ENCODE measurements at places on chromosomes 4 and X.

DNA sequence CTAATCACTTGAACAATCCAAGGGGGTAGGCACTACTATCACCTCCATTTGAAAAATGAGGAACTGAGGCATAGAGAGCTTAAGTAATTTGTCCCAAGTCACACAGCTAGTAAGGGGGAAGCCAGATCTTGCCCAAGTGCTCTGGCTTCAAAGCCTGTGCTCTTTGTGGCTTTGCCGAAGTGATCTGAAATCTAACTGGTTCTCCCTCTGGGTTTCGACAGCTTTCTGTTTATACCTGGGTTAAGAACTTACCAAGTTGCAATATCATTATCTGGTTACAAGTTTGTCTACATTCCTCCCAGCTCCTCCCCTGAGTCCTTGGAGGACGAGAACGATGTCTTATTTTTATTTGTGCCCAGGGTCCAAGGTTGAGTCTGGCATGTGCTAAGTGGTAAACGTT is 125.3 kb upstream of the RAI2 start:
- DNase-seq: no peak

- DNase-seq: no peak
Observed at GRCh38 chrX:28058901-28059300, 77.7 kb upstream of the DCAF8L1 start.

DNA sequence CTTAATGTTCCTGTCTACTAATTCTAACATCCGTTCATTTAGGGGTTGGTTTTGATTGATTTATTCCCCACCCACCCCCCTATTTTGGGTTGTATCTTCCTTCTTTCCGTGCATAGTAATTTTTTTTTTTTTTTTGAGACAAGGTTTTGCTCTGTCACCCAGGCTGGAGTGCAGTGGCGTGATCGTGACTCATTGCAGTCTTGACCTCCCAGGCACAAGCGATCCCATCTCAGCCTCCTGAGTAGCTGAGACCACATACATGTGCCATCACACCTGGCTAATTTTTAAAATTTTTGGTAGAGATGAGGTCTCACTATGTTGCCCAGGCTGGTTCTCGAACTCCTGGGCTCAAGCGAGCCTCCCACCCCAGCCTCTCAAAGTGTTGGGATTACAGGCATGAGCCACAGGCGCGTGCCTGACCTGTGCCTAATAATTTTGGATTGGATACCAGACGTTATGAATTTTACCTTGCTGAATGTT is 79.9 kb downstream of the ZFX start:
- no peak for DNase-seq

DNA sequence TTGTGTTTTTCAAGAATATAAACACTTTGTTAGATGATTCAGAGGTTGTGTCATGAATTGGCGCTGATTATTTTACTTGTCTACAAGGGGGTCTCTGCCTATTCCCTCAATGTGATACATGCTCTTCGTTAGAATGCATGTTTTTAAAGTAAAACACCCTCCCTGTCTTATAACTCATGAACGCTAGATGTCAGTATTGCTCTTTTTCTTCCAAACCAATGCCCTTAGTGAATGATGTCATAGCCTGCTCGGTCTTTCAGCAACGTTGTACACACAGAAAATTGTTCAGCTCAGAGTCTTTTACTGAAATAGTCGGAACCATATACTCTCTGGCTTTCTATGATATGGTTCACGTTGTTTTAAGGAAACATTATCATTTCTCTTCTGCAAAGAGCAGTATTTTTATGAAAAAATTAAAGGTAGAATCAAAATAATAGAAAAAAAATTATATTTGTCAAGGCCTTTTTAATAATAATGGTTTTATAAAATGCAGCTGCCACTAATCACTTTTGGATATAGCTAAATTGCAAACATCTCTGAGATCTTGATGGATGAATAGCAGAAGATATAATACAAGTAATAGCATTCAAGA is 292.9 kb downstream of the TLL1 start:
- DNase-seq: no peak

GRCh38 chr4:138912704-138913340 is 102.8 kb upstream of the NOCT start:
- no peak for DNase-seq

DNA sequence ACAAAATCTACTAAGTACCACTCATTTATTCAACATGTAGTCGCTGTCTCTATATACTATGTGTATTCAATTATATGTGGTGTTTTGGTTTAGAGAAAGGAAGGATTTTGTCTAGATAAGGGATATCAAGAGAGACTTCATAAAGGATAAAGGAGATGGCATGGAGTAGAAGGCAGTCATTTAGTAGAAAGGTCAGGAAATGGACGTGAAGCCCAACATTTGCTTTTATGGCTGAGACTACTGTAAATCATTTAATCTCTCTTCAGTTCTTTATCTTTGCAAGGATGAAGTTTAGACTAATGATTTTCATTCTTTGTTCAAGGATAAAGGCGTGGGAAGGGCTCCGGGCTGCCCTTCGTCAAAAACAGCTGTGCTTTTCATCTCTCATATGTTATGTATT is 25.2 kb downstream of the IL2 start:
- DNase-seq: no peak

- no peak for DNase-seq
Observed at GRCh38 chrX:22674932-22675331, 324.8 kb upstream of the DDX53 start.
